Breast epithelium (tissue), 4 donors: ENCODE measurements at places on chromosomes 6 and 20. TPM values are rescaled to one million over a fixed set of nuclear protein-coding genes. Genes with fewer than 3 reads are reported as not detected.

DNA sequence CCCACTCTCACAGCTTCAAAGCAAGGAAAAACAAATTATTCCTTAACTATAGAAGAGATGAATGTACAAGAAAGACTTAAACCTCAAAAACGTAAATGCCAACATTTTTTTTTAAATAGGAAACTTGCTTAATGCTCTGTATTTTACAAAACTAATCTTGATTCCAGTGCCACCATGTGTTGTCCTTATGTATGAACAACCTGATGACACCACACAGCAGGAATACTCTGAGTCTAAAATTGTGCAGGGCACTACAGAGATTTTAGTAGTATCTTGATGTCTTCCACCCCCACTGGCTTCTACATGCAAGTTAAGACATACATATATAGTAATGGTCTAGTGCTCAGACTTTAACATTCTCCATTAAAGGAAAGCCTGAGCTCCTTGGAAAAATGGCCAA, 46.2 kb downstream of the SRPK1 start:
- no peak for DNase-seq

GRCh38 chr20:32823078-32823477, 3.3 kb downstream of the MAPRE1 start:
- DNase-seq = no peak

GRCh38 chr6:139325686-139326085, 33.9 kb upstream of the TXLNB start:
- no peak for DNase-seq

DNA sequence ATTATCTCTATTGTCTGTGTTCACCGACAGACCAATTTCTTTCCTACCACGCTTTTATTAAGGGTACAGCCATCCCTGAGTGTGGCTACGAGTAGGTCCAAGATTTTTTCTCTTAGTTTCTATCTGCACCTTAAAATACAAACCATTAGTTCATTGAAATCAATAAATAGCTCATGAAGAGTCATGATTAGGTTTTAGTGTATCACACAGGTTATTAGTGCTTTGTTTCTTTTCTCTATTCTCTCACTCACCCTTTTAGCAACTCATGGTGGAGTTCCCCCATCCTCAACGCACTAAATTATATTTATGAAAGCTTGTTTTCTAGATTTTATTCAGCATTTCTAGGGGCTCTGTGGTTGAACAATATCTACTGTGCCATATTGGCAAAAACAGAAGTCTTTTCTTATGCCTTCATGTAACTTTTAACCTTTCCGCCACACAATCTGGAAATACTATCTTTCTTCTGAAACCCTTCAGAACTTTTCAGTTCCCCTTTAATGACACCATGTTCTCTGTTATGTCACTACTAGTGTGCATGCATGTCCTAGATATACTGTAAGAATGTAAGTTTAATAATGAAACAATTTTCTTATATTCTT, 128.2 kb upstream of the LAMA2 start:
- DNase-seq = no peak

- no peak for DNase-seq
Measured at GRCh38 chr20:61354901-61355495, 102.9 kb downstream of the CDH4 start.

GRCh38 chr20:19735446-19735845, 22.6 kb upstream of the RIN2 start:
- peak; percentile 52 for DNase-seq

GRCh38 chr20:19024296-19025035, 188.0 kb upstream of the SLC24A3 start:
- no peak for DNase-seq

- no peak for DNase-seq
Measured at GRCh38 chr6:134574491-134574890, 256.6 kb upstream of the SGK1 start.

- DNase-seq = no peak
Measured at GRCh38 chr6:14217728-14218518, 100.4 kb downstream of the CD83 start.

GRCh38 chr6:9360881-9361280, 925.5 kb upstream of the SLC35B3 start:
- DNase-seq = no peak

DNA sequence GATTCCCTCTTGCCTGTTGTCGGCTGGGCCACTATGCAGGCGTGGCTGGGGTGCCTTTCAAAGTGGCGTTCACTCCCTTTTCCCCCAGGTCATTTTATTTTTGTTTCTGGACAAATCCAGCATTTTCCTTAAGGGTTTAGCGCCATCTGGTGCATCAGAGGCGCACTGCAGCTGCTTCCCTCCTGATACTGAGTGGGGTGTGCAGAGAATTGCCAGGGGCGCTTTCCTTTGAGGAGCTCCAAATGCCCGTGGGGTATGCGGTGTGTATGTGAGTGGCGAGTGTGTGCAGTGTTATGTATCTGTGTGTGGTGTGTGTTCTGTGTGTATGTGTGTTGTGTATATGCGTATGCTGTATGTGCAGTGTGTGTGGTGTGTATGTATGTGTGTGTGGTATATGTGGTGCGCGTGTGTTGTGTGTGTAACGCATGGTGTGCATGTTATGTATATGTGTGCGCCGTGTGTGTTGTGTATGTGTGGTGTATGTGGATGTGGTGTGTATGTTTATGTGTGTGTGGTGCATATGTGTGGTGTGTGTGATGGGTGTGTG, 100.1 kb upstream of the AGPAT4 start:
- DNase-seq = peak; percentile 46

GRCh38 chr6:159062564-159062945, 17.8 kb upstream of the TAGAP start:
- DNase-seq = no peak

DNA sequence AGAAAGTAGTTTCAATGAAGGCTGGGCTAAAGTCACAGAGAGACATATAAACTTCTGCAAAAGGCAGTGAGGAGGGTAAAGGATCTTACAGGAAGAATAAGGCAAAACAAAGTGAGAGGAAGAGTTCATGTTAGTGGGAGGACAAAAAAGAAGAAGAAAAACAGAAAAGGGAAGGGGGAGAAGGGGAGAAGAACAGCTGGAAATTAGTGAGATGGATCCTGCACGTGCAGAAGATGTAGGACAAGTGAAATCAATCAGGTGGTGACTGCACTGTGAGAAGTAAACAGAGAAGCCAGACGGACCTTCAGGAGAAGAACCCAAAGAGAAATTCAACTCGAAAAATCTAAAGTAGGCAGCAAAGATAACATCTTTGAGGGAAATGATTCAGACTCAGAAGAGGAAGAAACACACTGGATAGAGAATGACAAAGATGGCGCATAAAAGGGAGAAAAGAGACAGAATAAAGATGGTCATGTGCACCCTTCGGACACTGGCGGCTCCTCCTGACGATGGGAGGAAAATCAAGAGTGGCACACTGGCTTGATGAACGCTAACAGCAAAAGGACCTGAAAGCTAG, 105.9 kb downstream of the MYB start:
- no peak for DNase-seq

DNA sequence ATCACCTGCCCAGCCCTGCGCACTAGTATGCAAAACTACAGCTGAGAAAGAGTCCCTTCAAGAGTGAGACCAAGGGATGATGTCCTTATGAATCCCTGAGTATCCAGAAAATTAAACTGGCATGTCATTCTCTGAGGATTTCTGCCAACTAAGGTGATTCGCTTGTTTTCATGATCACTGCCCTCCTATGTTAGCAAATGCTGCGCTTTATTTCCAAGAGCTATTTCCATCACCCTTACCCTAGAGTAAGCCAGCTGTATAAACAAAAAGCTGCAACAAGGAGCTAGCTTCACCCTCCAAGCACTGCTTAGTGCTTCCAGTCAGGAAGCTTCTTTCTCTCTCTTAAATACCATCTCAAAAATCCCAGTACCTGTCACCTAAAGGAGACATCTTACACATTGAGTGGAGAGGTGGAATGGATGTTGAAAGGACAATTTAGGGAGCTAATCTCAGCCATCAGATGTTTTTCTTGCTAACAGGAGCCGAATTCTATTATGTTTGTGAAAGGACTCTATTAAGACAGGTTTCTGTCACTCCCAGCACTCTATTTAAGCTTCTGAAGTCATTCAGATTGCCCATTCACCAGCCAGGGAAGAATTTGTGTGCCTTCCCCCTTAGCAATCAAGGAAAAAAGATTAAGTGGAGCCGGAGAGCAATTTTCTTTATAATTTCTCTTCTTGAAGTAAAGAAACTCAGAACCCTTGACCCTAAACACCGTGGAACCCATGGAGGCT, 322.2 kb downstream of the NRN1 start:
- DNase-seq = no peak

DNA sequence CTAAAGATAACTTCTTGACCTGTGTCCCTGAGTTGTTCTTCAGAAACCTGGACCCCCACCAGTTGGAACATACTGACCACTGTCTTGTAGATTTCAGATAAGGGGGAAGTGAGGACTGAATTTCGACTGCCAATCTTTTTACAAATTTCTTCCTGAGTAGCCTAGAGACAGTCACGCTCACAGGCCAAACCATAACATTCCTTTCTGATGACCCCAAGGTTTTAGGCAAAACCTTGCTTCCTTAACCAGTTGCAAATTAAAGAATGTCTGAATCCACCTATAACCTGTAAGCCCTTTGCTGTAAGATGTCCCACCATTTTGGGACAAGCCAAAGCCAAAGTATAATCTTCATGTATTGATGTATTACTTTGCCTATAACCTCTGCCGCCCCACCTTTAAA, 306.9 kb downstream of the LRFN2 start:
- DNase-seq = no peak

GRCh38 chr6:47679322-47679906, 19.0 kb upstream of the ADGRF4 start:
- no peak for DNase-seq

DNA sequence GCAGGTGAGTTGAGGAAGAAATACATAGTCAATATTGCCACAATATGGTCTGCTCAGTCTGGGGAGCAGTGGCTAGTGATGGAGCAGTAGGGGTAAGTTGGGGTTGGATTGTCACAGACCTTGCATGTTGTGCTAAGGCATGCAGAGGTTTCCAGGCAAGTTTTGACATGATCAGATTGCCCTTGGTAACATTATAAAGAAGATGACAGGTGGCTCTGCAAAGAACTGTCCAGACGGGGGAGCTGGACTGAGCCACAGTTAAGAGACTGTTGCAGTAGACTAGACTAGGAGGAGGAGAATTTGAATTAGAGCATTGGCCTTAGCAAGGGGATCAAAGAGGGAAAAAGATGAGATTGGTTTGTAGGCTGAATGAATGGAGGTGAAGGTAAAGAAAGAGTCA, 23.4 kb downstream of the ATRN start:
- no peak for DNase-seq

GRCh38 chr20:24916412-24916811, 32.7 kb upstream of the CST7 start:
- DNase-seq = no peak

GRCh38 chr6:166955865-166956443, 396 bp downstream of the RNASET2 start:
- no peak for DNase-seq

GRCh38 chr20:50413088-50413500, 97.1 kb upstream of the PTPN1 start:
- DNase-seq = no peak

DNA sequence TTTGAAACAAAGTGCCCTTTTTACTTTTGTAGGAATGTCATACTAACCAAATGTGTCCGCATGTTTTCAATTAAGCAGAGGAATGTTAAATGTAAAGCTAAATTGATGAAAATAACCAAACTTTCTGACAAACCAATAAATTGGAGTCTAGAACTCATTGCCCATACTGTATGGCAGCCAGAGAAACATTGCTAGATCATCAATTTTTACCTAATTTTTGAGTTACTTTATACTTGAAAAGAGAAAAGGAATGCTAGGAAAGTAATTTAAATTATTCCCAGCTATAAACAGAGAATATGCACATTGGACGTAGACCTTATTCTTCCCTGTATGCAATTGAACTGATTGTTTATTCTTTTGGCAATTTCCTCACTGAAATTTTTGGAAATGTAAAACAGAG, 44.4 kb downstream of the RPS12 start:
- DNase-seq = no peak

- DNase-seq = no peak
Measured at GRCh38 chr6:87837444-87837843, 135.4 kb upstream of the AKIRIN2 start.

- peak; percentile 47 for DNase-seq
Measured at GRCh38 chr6:37029249-37029971, 24.0 kb downstream of the FGD2 start.

- no peak for DNase-seq
Measured at GRCh38 chr20:12201289-12201991, 283.7 kb downstream of the BTBD3 start.

GRCh38 chr6:45697605-45698004, 318.1 kb downstream of the CLIC5 start:
- no peak for DNase-seq

GRCh38 chr6:116266803-116267202, 12.9 kb downstream of the TSPYL1 start:
- no peak for DNase-seq

- no peak for DNase-seq
Measured at GRCh38 chr6:168709991-168710390, 269.0 kb downstream of the SMOC2 start.

- no peak for DNase-seq
Measured at GRCh38 chr6:107928984-107929383, 29.0 kb downstream of the SEC63 start.

DNA sequence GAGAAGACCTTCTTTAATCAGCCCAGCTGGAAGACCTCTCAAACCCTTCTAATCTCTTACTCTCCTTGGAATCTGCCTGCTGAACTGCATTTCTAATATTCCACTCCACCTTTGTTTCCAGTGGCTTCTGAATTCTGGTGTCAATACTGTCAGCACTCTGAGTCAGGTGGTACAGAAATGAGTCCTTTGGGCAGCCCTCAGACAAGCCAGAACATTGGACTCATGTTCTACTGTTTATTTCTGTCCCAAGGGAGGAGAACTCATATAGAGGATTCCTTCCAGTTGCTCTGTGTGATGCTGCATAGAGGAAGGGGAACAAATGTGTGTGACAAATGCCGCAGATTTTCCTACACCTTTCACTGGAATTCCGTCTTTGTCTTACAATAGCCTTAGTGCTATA, 114.8 kb downstream of the PHF3 start:
- no peak for DNase-seq

Gene DDX43
- total RNA-seq = 1.5 TPM

Gene WFDC12
- total RNA-seq = not detected

Gene CENPW
- 3.8 TPM for total RNA-seq

Gene MLIP
- total RNA-seq = not detected

Gene PROKR2
- not detected for total RNA-seq

Gene KCNK15
- 5.0 TPM for total RNA-seq

Gene TCP11
- not detected for total RNA-seq

Gene MMP24
- 2.5 TPM for total RNA-seq

Gene SLC24A3
- 12.3 TPM for total RNA-seq

Gene ANGPT4
- 1.0 TPM for total RNA-seq

Gene SIGLEC1
- total RNA-seq = 2.0 TPM

Gene RSPH4A
- 1.5 TPM for total RNA-seq

Gene TASP1
- total RNA-seq = 26.1 TPM

Gene RAMACL
- total RNA-seq = 13.4 TPM
